ENCODE measurements at places on chromosomes 2 and 18. TPM values are rescaled to one million over a fixed set of nuclear protein-coding genes. Genes with fewer than 3 reads are reported as not detected.

DNA sequence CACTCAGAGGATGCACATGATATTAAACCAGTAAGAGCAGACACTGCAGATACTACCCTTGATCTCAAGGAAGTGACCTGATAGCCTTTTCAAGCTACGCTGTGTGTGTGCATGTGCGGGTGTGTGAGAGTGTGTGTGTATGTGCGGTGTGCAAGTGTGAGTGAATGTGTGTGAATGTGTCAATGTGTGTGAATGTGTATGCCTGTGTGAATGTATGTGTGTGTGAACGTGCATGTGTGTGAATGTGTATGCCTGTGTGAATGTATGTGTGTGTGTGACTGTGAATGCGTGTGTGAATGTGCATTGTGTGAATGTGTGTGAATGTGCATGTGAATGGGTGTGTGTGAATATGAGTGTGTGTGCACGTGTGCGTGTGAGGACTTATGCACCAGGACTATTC, 53.8 kb downstream of the KCNG2 start:
- no peak for DNase-seq

- DNase-seq = no peak
Measured at GRCh38 chr2:53572696-53573095, 194.9 kb upstream of the CHAC2 start.

Gene MPP4
- total RNA-seq = 0.22 TPM

Gene TMEM247
- total RNA-seq = not detected

Gene SPDYA
- total RNA-seq = 1.5 TPM

DNA sequence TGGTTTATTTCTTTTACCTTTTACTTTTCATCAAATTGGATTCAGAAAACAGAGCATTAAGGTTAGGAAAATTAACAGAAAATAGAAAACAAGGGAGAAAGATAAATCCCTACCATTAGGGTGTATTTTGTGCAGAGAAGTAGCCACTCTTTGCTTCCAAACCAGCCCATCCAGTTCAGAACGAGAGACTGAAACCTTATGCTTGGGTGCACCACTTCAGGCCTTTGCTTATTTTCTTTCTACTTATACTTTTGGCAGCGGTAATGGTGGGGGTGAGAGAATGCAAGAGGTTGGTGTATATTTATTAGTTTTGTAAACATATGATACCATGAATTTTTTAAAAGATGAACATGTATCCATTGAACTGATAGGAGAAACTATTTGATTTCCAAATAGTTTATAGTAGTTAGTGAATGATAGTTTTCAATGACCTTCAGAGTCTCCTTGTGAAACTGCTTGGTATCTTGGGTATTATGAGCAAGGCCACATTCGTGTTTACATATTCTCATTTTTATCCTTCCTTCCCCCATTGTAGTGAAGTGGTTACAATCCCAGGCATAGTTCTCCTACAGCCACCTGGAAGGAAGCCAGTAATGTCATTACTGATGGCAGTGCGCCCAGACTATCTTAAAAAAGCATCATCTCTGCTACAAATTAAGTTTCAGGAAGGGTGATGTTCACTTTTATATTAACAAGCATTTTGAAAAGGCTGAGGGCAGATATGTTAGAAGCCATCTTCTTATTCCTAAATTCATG, 60.8 kb downstream of the MFSD6 start:
- no peak for DNase-seq

DNA sequence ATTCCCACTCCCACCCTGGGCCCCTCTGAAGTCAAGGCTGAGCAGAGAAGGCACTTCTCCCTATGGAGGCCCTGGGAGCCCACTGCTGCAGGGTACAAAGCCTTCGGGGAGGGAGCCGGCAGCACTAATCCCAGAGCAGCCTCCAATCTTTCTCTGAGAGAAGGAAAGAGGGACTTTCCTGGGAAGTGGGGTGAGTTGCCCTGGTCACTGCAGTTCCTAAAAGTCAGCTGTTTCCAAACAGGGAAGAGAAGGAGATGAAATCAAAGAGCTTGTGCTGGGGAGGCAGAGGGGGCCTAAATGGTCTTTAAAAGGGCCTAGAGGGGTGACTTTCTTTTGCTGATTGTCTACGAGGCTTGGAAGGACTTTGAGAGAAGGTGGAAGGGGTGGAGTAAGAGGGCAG, 264.7 kb downstream of the TNS1 start:
- no peak for DNase-seq

Gene CRIM1
- 51.1 TPM for total RNA-seq

DNA sequence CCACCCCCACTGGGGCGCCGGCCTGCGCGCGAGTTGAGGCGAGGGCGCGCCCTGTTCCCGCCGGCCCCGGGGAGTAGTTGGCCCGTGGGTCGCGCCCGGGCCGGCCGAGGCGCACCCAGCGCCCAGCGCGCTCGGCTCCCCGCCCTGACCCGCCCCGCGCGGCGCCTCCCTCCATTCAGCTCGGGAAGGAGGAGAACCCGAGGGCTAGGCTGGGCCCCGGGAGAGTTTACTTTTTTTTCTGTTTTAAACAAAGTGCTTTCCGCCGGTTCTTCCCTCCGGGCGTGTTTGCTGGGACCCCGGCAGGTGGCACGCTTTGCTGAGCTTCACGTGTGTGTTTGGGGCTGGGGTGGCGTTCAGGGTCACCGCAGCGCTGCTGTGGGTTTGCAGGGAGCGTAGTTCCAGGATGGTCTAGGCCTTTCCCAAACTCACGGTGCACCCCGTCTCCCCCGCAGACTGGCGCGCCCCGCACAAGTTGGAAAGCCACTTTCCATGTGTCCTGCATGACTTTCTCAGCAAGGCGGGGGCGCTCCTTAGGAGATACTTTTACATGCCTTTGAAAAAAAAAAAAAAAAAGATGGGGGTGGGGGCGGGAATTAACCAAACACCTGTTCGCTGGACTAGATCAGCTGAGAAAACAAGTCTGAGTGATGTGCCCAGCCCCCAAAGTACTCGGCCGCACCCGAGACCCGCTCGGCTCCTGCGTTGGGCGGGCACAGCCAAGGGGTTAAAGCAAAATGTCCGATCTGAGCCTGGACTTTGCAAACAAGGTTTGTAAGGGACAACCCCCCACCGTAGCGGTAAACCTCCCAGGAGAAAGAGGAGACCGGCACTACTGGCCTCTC, 825 bp downstream of the ITGA6 start:
- peak; percentile 43 for DNase-seq

DNA sequence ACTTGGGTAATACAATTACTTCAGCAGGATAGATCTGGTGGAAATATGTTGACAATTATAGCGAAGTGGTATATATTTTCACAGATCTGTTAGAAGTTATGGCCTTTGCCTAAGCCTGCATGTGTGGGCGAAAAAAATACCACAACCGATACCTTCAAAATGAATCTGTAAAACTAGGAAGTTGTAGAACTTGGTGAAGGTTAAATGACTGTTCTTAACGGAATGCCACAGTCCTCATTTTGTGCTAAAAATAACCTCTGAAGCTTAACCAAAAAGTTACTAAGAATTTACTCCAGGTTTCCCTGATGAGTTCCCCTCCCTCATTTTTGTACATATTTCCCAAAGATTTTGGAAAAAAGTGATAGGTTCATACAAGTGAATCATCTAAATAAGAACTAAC, 550.7 kb downstream of the THSD7B start:
- no peak for DNase-seq

DNA sequence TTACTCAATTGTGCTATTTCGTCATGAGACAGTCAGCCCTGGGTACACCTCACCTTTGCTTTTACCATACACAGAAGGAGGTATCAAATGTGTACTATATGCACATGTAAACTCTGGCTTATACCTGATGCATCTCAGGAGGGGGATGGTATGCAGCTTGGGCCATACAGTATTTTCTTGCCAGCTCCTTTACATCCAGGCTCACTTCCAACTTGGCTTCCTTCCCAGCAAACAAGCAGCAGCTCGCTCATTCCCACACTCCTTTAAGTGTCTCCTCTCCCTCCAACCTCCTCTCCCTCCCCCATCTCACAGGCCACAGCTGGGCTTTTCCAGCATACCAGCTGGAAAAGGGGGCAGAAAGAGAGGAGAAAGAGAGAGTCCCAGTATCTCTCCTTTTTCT, 9.6 kb downstream of the MARCHF4 start:
- no peak for DNase-seq
